Natural killer cell treated with Interleukin-12 subunit alpha and Interleukin-12 subunit beta and Interleukin-15 and Interleukin-18, amount 100 ng/mL, for 72 hours (primary cell): ENCODE measurements at places on chromosomes 6 and 20. TPM values are rescaled to one million over a fixed set of nuclear protein-coding genes. Genes with fewer than 3 reads are reported as not detected.

GRCh38 chr6:27157459-27158315, 89.8 kb upstream of the PRSS16 start:
- peak; percentile 81 for DNase-seq

- DNase-seq = no peak
Observed at GRCh38 chr6:3726421-3726820, 25.1 kb downstream of the PXDC1 start.

- no peak for DNase-seq
Observed at GRCh38 chr20:34705397-34706301, 1.5 kb downstream of the TP53INP2 start.

DNA sequence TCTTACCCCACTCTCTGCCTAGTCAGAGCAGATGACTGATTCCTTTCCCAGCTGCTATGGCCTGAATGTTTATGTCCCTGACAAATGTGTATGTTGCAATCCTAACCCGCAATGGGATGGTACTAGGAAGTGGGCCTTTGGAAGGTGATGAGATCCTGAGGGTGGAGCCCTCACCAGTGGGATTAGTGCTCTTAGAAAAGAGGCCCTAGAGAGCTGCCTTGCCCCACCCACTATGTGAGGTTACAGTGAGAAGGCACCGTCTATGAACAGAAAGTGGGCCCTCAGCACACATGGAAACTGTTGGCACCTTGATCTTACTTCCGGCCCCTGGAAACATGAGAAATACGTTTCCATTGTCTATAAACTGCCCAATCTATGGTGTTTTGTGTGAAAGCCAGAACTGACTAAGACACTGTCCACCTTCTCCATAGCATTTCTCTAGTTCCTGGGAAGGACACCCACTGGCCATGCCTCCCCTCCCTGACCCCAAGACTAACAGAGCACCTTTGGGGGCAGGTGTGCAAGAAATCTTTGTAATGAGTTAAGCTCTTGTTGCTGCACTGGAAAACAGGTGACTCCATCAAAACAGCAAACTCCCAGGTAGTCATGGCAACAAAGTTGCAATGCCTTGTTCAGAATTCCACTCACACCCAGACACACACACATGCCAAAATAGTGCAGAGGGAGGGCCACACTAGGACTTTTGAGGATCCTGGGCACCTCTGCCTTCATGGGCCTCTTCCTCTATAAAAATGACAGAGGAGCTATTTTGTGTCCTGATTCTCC, 16.2 kb downstream of the GABRR2 start:
- no peak for DNase-seq

DNA sequence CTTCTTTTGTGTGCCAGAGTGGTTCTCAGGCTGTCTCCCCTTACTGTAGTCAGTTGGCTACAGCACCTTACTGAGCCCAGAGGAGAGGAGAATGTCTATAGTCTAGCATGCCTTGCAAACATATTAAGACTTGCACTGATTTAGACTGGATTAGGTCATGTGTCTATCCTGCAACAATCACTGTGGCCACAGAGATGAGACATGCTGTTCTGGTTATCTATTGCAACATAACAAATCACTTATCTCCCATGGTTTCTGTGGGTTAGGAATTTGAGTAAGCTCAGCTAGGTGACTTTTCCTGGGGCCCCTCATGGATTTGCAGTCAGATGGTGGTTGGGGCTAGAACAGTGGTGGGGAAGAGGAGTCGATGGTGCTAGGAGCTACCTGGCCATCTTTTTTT, 261.3 kb downstream of the SOD2 start:
- no peak for DNase-seq

GRCh38 chr6:49662892-49663261, 26.2 kb upstream of the RHAG start:
- no peak for DNase-seq

MTFR2 gene
- total RNA-seq = 14.9 TPM
